Fibroblast of skin of left quadriceps (primary cell): ENCODE measurements at places on chromosomes 13 and 19.

GRCh38 chr13:58712191-58712590 is 1080.6 kb downstream of the PCDH17 start:
- DNase-seq, result no peak

DNA sequence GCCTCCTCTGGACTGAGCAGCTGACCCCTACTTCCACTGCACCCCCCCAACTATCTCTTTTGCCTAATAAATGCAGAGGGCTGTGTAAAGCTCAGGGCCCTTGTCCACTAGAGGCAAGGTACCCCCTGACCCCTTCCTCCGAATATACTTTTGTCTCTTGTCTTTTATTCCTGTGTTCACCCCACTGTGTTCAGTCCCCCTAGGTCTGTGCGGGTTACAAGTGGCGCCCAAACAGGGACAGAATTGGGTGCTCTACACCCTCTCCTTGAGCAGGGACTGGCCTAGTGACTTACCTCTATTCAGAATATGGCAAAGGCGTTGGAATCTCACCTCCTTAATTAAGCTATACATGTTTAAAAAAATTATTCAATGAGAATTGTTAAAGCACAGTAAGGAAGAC is 15.0 kb downstream of the ZNF350 start:
- peak; percentile 13 for DNase-seq

- DNase-seq, result no peak
These were observed 493 bp upstream of the LHFPL6 start for GRCh38 chr13:39603424-39603947.

- DNase-seq, result no peak
These were observed 11.9 kb upstream of the PRKD2 start for GRCh38 chr19:46728693-46729339.

- DNase-seq, result peak; percentile 85
These were observed 110.5 kb downstream of the KCNRG start for GRCh38 chr13:50125554-50126262.

DNA sequence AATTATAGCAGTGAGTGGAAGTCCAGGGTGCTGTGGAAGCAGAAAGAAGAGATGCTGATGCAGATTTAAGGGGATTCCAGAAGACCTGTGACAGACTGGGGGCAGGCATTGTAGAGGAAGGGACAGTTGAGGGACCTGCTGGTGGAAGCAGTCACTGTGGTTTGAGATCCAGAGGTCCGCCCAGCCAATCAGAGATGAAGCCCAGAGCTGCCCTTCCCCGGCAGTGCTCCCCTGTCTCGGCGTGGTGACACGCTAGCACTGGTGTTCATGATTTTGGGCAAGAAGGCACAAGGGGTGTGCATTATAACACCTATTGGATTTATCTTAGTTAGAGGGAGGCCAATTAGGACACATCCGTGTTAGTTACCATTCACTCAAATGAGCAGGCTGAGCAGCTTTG is 16.1 kb downstream of the TNFRSF19 start:
- DNase-seq, result no peak

- DNase-seq, result peak; percentile 81
These were observed 2.3 kb upstream of the TMEM91 start for GRCh38 chr19:41373993-41374392.

- DNase-seq, result no peak
These were observed 14.3 kb downstream of the AKAP8 start for GRCh38 chr19:15365264-15365663.

DNA sequence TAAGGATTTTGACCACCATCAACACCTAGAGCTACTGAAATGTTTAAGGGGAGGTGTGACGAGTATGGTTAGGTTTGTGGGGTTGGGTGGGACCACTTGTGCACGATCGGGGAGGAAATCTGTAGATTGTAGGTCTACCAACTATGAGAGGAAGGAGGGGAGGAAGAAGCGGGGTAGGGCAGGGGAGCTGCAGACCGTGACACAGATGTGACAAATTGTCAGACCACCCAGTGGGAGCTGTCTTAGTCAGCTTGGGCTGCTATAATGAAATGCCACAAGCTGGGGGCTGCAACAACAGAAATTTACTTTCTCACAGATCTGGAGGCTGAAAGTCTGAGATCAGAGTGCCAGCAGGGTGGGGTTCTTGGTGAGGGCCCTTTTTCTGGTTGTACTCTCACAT is 62.2 kb upstream of the ARGLU1 start:
- DNase-seq, result no peak

DNA sequence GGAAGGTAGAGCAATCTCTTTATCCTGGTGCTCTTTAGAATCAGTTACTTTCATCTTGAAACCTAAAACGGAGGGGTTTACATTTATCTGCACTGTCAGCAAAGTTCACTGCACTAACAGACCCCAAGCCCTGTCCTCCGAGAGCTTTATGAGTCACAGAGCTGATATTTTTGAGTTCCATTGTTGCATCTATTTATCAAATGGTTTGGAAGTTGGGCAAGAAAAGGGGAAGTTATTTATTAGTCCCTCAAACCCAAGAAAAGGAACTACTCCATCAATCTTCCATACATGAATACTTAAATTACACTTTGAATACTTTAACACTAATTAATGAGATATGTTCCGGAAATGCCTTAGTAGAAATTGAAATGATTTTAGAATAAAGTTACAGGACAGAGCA is 55.5 kb downstream of the EDNRB start:
- DNase-seq, result no peak

- no peak for DNase-seq
These were observed 10.6 kb upstream of the ADGRE1 start for GRCh38 chr19:6876748-6877147.

- DNase-seq, result no peak
These were observed 55.2 kb upstream of the CACNA1A start for GRCh38 chr19:13561461-13561860.

DNA sequence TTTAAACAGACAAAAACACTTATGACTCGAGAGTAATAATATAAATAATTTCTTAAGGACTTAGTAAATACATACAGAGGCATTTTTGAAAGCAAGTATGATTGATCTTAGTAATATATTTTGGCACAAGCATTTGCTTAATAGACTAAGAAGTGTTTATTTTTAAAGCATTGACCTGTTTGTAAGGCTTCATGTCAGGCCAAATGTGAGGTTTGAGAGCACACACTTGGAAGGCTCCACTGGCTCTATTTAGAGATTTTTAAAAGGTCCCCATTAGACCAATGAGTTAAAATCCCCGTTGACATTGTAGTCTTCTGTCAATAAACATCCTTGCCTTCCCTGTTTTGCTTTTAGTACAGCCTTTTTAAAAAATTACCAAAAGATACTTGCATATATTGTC is 50.4 kb downstream of the ATP8A2 start:
- no peak for DNase-seq

DNA sequence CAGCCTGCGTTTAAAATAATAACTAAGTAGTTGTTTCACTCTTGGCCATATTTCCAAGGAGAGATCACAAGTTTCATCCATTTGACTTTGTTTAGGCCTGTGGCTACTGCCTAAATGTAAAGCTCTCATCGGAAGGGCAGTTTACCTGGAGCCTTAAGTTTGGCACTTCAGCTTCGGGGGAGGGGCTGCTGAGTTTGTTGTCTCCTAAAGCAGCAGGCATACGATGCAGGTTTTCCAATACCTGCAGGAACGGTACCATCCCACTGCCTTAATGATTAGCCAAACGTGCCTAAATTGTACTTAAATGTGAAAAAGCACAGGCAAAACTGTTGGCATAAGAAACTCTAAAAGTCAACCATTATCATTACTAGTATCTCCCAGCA is 63.1 kb downstream of the CRYL1 start:
- DNase-seq, result no peak

DNA sequence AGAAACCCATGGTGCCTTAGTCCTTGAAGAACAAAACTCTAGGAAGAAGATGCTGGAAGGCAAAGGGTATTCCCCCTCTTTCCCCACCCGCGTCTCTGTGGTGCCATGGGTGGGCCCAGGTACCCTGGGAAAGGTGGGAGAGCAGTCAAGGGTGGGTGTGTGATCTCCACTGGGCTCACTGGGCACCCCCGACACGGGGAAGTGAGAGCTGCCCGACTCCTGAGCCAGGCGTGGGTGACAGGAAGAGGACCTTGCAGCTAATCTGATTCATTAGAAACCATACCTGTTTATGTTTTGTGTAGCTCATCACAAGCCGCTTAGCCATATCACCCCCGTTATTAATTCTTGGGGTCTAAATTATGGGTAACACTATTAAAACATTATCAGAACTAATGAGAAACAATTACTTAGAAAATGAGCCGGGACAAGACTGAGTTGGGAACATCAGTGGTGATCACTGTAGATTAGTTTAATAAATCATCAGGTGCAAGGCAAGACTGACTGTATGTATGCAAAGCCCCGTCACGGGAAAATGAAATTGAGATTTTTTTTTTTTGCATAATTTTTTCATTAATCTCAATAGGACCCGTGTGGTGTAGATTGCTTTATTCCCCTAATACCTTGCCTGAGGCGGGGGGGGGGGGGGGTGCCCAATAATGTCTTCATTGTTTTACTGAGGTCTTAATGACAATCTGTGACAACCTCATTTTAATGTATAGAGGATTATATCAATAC is 77.3 kb downstream of the ZIC5 start:
- no peak for DNase-seq

- DNase-seq, result no peak
These were observed 10.6 kb downstream of the KHSRP start for GRCh38 chr19:6413721-6414643.

DNA sequence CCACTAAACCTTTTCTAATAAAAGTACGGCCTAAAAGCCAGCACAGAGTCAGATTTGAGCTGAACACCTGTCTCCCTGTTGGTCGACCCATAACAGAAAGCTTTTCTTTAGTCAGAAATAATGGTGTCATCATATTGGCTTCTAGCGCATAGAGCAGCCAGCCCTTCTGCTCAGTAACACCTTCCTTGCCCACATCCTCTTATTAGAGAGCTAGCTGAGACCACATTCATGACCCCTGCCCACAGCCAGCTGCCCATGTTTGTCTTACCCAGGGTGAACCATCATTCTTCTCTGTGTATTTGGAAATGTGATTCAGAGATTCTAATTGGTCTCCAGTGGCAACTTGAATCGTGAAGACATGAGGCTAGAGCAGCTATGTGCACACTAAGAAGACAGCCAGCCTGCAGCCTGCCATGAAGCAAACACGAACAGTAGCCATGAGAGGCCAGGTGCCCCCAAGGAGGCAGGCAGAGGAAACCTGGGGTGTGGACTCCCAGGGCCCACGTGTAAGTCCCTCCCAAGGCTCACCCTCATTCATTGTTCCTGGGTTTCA is 82.3 kb upstream of the PDCD5 start:
- no peak for DNase-seq

- DNase-seq, result no peak
These were observed 547.3 kb upstream of the MIR17HG start for GRCh38 chr13:90800082-90800746.

DNA sequence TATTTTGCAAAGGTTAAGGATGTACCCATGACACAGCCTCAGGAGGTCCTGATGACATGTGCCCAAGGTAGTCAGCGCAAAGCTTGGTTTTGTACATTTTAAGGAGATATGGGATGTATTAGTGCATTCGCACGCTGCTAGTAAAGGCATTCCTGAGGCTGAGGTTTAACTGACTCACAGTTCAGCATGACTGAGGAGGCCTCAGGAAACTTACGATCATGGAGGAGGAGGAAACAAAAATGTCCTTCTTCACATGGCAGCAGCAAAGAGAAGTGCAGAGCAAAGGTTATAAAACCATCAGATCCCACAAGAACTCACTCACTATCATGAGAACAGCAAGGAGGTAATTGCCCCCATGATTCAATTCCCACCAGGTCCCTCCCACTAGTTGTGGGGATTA is 1017.4 kb downstream of the EFNB2 start:
- no peak for DNase-seq

DNA sequence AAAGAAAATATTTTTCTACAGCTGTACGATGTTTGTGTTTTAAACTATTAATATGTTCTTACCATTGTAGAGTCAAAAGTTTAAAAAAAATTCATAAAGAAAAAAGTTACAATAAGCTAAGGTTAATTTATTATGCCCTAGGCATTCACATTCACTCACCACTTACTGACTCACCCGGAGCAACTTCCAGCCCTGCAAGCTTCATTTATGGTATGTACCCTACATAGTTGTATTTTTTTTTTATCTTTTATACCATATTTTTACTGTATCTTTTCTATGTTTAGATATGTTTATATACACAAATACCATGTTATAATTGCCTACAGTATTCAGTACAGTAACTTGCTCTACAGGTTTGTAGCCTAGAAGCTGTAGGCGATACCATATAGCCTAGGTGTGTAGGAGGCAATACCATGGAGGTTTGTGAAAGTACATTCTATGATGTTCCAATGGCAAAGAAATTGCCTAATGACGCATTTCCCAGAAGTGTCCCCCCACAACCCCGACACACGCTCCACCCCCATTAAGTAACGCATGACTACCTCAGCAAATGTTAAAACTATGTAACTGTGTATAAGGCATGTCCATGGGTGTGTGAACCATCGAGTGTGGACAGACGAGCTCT is 60.4 kb downstream of the SLITRK6 start:
- DNase-seq, result peak; percentile 8

DNA sequence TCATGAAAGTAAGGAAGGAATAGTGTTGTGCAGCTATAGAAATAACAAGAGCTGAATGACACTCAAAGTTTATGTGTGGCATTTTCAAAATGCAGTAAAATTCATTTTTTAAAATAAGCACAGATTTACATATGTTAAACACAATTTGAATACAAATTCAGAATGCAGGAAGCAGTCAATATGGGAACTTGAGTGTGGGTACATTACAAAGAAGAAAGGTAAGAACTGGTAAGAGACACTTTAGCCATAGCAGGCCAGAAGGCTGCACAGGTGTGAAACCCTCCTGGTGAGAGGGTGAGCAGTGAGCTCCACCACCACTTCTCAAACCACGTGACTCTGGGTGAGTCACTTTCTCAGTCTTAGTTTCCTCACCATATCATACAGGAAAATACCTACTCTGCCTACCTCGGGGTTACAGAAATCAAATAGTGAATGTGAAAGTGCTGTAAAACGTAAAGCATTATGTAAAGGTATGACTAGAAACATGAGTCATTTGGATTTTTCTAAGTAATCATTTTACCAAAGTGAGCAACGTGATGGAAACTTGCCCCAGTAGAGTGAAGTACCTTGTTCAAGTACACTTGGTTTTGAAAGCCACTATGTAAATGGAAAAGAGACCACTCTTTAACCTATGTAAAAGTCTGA is 40.5 kb downstream of the USP12 start:
- no peak for DNase-seq

- no peak for DNase-seq
These were observed 7.3 kb downstream of the KCNC3 start for GRCh38 chr19:50321831-50322230.

- no peak for DNase-seq
These were observed 10.2 kb upstream of the CARM1 start for GRCh38 chr19:10861103-10861651.
